OCI-LY7 (cell line): ENCODE measurements at places on chromosomes 16 and 17. TPM values are rescaled to one million over a fixed set of nuclear protein-coding genes. Genes with fewer than 3 reads are reported as not detected.
A peak's percentile ranks its signal among the peaks of the same experiment; 100 is the strongest.

DNA sequence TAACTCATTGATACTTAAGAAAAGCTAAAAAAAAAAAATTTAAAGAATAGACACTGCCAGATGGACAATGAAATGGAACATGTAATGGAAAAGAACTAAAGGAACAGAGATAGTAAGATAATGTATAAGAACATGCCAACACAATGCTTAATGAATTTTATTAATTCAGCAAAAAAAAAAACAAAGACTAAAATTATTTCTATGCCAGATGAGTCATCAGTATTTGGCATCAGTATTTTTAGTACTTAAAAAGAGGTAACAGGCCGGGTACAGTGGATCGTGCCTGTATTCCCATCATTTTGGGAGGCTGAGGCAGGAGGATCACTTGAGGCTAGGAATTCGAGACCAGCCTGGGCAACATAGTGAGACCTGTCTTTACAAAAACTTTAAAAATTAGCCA is 168.5 kb downstream of the CYB561 start:
- no peak for DNase-seq

DNA sequence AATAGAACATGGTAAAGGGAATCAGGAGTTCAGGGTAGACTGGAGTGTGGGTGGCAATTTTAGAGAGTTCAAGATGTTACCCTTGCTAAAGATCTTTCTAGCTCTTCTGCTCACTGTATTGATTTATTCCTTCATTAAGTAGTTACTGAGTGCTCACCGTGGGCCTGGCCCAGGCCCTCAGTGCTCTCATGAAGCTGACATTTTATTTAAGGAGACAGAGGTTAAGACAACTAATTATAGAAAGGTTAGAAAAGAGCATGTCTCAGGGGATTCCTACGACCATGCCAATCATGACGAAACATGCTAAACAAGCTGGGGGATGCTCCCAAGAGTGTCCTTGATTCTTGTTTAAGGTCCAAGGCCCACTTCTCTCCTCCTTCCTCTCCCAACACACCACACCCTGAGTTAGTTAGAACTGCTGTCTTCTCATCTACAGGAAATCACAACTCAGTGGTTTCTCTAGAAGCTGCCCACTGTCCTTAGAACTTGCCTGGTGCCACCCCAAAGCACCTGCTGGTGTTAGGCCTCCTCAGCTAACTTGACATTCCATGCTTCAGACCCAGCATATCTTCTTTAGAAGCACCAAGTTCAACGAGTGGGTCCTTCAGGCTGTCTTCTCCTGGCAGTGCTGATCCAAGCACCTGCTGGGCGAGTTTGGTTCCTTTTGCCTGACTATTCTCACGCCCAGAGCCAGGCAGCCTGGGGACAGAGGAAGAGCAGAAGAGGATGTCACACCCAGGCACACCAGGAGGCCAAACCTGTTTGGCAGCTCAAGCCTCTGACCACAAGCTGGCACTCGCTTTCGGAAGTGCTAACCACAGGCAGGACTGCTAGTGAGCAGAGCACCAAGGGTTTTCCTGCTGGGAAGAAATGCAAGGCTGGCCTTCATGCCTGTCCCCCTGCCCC is 79.0 kb downstream of the GAS7 start:
- DNase-seq = no peak

DNA sequence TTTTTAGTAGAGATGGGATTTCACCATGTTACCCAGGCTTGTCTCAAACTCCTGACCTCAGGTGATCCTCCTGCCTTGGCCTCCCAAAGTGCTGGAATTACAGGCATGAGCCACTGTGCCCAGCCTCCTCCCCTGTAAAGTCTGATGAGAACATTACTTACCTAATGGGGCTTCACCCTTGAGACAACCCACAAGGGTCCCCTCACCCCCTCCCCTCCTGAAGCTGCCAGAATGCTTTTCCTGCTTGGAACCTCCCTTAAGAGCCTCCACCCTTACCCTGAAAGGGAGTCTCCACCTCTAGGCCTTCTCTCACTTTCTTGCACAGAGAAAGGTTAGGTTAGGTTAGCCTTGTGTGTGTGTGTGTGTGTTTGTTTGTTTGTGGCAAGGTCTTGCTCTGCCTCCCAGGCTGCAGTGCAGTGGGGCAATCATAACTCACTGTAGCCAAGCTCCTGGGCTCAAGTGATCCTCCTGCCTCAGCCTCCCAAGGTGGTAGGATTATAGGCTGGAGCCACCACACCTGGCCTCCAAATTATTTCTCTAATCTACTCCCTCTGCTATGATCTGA is 8.9 kb downstream of the SLC5A11 start:
- DNase-seq = no peak

DNA sequence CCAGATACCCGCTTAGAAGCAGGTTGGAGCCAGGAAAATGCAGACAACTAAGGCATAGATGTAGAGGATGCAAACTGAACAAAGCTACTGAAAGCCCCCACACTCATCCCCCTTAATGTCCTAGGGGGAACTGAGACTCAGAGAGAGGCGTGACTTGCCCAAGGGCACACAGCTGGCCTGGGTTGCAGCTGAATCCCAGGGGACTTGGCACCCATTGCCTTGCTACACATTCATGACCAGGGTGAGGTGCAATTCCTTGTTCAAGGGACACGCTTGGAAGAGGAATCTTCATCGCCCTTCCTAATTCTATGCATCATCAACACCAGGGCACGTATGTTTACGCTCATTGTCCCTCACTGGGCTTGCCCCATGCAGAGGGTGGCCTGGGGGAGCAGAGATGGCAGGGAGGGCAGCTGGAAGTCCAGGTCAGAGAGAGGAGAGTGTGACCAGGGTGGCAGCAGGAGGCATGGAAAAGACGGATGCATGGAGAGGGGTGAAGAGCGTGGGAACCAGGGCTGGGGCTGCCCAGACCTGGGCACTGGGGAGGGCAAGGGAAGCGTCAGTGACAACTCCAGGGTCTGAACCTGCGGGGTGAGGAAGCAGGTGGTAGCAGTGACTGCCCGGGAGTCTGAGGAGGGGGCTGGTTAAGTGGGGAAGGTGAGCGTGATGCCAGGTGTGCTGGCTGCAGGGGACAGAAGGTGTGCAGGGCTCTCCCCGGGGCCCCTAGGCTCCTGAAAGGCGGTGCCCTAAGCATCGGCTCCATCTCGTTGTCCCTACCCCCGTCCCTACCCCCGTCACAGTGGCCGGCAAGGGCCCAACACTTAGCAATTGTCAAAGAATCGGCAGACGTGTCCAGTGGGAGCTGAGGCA is 267.1 kb upstream of the TNRC6C start:
- peak; percentile 84 for DNase-seq

GRCh38 chr16:1567988-1568387 is 34.5 kb downstream of the TMEM204 start:
- no peak for DNase-seq

GRCh38 chr17:48429638-48430586 is at the start of gene SKAP1:
Gene SKAP1 (minus strand): TSS chr17:48430214.
- no peak for DNase-seq

Gene ZP2
- total RNA-seq = not detected in 2 replicates

DNA sequence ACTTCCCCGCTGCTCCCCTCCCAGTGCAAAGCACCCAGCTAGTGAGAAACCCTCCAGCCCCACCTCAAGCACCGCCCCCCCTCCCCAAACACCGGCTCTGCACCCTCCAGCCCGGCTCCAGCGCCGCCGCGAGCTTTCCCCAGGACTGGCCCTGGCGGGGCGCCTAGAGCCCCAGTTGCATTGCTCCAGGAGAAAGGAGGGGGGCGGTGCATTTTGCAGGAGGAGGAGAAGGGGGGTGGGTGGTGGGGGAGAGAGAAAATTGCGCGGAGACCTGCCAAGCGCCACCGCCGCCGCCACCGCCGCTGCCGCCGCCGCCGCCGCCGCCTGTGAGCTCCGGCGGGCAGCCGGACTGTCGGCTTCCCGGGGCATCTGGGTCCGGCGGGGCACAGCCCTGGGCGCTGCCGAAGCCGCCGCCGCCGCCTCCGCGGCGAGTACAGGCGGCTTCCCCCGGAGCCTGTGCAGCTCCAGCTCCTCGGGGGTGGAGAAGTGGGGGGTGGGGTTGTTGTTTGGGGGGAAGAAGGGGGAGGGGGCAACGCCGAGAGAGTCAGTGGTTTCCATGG is 333 bp upstream of the NOG start:
- no peak for DNase-seq

DNA sequence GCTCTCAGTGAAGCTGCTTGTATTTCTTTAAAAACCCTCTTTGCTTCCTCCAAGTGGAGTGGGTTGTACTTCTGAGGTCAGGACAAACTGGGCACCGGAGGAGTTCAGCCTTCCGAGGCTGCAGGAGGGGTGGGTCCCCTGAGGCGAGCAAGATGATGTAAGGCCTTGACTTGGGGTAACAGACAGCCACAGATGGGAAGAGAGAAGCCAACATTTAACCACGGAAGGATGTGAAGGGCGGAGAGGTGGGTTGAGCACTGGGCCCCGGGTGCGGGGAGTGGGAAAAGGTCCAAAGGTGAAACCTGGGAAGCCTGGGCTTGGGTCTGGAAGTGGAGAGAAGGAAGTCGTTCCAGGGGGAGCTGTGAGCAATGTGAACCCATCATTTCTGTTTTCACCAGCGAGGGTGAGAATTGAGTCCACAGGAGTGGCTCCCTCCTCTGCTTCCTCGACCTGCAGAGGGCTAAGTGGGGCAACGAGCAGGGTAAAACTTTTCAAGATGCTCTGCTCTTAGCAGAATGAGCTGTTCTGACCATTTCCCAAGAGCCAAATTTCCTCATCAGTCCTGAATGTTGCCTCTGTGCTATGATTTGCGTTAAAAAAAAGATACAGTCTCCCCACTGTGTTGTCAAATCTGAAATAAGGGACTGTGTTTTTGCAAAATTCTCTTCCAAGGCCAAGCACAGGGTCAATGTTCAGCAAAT is 137.7 kb upstream of the CRHR1 start:
- no peak for DNase-seq

GRCh38 chr17:38464723-38465390 is 36.6 kb downstream of the ARHGAP23 start:
- no peak for DNase-seq

Gene GPR179
- total RNA-seq = 0.06 and 1.1 TPM in 2 replicates

- DNase-seq = peak; percentile 84
Measured at GRCh38 chr16:14310519-14310991, 239.4 kb downstream of the MRTFB start.

- DNase-seq = no peak
Measured at GRCh38 chr17:75965468-75965867, 13.5 kb downstream of the ACOX1 start.

DNA sequence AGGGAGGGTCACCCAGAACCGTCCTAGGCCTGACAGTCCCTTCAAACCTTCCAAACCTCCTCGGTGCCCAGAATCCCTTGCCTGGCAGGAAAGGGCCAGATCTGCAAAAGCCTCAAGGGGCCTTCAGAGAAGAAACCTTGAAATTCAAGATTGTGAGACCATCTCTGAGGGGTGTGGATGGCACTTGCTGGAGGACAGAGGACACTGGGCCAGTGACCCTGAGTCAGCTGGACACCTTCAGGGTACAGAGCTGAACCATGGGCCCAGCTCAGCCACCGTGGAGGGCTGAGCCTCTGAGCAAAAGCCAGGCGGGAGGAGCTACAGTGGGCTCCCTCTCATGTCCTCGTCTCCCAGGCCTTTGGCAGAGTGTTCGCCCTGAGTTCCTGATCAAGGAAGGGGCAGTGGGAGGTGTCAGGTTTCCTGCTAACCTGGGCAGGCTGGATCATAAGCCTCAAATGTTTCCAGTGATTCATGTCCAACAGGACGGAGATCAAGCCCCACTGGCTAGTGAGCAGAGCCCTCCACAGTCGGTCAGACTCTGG is 3.0 kb downstream of the PDILT start:
- no peak for DNase-seq

DNA sequence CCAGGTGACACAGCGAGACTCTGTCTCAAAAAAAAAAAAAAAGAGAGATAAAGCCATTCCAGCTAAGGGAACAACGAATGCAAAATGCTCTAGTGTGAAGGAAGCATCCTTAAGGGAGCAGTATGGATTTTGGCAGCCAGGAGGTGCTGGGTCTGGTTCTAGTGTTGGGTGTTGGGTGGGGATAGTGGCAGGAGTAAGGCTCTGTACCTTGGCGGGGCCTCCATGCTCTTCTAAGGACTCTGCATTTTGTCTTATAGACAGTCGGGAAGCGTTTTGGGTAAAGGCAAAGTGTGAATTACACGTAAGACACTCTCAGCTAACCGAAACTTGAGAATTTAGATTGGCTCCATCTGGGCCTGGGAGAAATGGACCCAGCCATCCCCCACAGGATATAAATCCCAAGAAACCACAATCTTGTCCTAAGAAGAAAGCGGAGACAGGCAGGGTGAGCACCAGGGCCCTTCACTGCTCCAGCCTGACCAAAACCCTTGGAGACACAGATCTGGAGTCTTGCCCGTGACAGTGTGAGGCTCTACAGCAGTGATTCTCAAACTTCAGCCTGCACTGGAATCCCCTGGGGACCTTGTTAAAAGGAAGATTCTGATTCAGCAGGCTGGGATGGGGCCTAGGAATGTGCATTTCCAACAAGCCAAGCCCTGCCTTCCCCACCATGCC is 33.1 kb upstream of the PHB1 start:
- DNase-seq = no peak

GRCh38 chr17:39841134-39841683 is 22.9 kb downstream of the IKZF3 start:
- no peak for DNase-seq

DNA sequence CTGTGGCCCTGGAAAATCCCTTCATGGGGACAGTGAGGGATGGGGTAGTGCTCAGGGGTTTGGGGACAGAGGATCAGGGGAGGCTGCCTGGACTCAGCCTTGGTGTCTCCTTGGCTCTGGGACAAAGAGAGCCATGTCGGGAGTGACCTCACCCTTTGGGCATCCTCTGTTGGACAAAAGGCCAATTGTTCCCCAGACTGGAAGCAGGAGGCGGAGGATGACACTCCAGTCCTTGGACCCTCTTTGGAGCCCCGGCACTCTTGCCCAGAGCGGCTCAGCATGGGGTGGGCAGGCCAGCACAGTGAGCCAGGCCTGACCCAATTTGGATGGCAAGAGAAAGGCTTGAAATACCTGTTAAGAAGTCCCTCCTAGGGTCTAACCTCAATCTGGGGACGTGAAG is 39.4 kb upstream of the PHB1 start:
- DNase-seq = no peak

- DNase-seq = no peak
Measured at GRCh38 chr16:179211-180092, 807 bp upstream of the HBQ1 start.

- DNase-seq = no peak
Measured at GRCh38 chr16:54952195-54952594, 21.5 kb downstream of the IRX5 start.

DNA sequence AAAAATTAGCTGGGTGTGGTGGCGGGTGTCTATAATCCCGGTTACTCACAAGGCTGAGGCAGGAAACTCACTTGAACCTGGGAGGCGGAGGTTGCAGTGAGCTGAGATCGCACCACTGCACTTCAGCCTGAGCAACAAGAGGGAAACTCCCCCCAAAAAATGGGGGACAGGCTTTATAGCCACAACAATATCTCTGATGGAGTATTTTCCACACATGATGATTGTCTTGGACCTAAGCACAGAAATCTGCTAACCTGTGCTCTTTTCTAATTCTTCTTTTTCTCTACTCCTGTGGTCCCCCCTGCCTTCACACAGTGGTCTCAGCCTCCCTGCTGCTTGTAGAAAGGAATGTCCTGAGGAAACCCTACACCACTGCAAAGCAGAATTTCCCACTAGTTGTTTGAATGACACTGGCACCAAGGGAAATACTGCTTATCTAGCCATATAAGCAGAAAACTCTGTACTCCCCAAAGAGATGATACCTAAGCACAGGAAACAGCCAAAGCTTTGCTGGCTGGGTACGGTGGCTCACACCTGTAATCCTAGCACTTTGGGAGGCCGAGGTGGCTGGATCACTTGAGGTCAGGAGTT is 117.6 kb downstream of the USP31 start:
- no peak for DNase-seq
